ENCODE measurements at places on chromosomes 2 and 18.

DNA sequence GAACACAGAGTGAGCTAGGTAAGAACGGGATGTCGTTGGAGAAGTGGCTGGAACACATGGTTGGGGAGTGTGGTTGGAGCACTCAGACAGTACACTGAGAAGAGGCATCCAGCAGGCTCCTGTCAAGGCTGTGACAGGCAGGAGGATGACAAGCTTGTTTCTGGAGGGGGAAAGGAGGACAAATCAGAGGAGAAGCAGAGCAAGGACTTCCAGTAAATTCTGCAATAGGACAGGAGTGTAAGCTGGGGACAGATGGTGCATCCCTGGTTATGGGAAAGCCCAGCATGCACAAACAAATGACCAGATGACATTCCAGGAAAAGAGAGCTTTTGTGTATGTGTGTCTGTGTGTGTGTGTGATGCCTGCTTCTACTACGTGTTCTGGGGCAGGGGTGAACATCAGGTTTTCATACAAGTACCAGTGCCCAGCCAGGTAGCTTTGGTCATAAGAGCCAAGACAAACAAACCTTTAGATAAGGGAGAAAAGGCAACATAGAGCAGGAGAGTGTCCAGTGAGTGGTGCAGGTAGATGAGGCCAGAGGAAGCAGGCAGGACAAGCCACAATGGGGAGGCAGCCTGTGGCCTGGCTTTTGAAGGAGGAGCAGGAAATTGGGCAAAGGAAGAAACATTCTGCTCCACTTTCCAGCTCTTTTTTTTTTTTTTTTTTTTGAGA is 32.1 kb upstream of the MAPK4 start:
- DNase-seq, result peak; percentile 9

- no peak for DNase-seq
Measured at GRCh38 chr2:145114726-145115125, 594.8 kb upstream of the ZEB2 start.

DNA sequence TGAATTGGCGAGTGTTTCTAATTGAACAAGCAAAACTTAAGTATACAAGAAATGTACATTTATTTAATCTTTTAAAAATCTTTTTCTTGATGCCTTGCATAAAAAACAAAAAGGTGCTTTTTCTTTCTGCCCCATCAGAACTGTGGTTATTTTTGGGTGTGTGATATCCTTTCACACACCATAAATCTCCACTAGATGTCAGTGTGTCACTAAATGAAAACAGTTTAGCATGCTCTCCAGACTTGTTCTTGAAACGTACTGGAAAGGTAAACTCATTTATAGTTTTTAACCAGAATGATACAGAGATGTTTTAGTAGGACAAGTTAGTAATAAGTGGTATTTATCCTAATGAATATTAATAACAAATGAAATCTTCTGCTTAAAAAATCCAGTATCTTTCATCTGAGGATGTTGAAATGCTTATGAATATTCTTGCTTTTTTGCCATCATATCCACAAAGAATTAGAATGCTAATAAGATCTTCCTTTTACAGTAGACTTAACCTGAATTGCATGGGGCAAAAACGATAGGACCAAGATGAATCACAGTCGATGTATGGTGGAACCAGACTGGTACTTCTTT is 96.8 kb downstream of the UBE2E3 start:
- DNase-seq, result peak; percentile 29

GRCh38 chr2:9152975-9153642 is 53.5 kb upstream of the ASAP2 start:
- no peak for DNase-seq

- no peak for DNase-seq
Measured at GRCh38 chr2:74080346-74080745, 67.4 kb downstream of the BOLA3 start.

DNA sequence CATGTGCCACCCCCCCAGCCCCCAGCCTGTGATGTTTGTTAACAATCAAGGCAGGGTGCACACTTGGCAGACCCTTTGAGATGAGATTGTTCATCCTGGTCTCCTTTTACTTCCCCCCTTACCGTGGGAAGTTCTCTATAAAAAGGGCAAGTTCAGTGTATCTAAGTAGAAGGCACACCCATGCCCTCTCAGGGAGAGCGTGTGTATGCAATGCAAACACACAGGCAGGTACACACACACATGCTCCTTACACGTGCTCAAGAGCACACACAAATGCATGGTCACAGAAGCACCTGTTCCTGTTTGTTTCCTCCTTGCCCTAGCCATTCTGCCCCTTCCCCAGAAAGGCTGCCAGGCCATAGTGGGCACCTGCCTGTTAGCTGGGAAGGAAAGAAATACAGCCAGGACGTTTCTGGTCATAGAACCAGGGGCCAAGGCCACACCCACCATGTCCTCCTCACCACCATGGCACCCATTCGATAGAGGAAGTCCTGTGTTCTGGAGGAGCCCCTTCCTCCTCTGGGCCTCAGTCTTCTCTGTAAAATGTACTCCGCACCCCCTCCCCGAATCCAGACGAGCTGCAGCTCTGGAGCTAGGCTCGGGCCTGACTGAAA is 3.1 kb downstream of the ATOH8 start:
- DNase-seq, result peak; percentile 80

- no peak for DNase-seq
Measured at GRCh38 chr2:17194083-17194482, 324.2 kb downstream of the RAD51AP2 start.

DNA sequence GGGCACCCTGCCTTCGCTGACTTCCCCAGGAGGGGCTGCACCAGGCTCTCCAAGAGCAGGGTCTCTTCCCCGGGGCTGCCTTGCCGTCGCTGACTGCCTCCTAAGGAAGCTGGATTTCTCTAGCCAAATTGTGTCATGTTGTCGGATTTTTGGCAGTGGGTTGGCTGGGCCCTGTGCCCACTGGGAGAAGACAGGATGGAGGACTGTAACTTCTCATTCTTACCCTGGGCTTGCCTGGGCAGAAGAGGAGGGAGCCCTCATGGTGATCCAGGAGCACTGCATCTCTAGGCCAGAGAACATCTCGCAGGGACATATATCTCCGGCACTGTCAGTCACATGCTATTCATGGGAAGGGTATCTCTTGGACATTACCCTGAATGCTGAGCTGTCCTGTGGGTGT is 6.3 kb downstream of the MYO7B start:
- DNase-seq, result no peak

GRCh38 chr2:207594264-207594663 is 30.9 kb downstream of the METTL21A start:
- DNase-seq, result no peak

GRCh38 chr2:219443016-219443696 is 8.5 kb downstream of the SPEG start:
- no peak for DNase-seq

DNA sequence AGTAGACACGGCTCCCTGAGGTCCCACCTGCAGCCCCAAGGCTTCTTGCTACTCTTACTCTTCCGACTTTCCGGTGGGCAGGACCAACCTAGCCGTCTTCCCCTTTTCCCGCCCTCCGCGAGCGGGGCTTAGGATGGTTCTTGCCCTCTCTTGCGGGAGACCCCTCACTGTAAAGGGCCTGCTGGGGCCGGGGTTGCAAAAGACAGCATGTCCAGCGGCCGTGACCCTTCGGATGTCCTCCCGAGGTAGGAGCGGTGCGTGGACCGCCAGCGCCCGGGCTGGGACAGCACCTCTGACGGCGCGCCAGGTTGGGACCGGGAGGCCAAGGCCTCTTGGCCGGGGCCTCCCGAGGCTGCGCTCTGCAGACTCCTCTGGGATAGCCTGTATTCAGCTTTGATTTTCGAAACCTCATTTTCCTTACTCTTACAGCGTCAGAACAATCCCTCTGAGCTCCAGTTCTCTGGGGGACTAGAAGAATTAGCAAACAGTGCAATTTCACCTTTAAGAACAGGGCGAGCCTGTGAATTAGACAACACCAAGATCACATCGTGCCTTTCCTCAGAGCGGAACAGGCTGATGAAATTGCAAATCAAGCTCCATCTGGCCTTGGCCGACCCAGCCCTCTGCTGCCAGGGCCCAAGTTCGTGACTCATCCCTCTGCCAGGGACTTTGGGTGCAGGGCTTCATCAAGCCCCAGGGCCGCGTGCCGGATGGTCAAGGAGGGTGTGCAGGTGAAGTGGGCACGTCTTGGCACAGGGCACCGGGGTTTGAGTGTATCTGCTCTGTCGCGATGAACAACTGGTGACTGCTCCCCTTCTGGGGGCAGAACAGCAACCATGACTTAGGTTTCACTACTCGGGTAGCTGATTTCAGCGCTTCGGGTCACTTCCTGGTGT is 777 bp downstream of the MOCOS start:
- no peak for DNase-seq

GRCh38 chr2:64203858-64204632 is 59.8 kb upstream of the PELI1 start:
- no peak for DNase-seq

All from NCI-H2029 (cell line).